Left lobe of liver (tissue), 2 donors: ENCODE measurements at places on chromosomes 5 and 9.
A peak's percentile ranks its signal among the peaks of the same experiment; 100 is the strongest.

GRCh38 chr9:34546834-34547827 is 24.3 kb upstream of the ENHO start:
- peak; percentile 72 for DNase-seq

- no peak for DNase-seq
These were observed 6.2 kb upstream of the TPM2 start for GRCh38 chr9:35695943-35696401.

DNA sequence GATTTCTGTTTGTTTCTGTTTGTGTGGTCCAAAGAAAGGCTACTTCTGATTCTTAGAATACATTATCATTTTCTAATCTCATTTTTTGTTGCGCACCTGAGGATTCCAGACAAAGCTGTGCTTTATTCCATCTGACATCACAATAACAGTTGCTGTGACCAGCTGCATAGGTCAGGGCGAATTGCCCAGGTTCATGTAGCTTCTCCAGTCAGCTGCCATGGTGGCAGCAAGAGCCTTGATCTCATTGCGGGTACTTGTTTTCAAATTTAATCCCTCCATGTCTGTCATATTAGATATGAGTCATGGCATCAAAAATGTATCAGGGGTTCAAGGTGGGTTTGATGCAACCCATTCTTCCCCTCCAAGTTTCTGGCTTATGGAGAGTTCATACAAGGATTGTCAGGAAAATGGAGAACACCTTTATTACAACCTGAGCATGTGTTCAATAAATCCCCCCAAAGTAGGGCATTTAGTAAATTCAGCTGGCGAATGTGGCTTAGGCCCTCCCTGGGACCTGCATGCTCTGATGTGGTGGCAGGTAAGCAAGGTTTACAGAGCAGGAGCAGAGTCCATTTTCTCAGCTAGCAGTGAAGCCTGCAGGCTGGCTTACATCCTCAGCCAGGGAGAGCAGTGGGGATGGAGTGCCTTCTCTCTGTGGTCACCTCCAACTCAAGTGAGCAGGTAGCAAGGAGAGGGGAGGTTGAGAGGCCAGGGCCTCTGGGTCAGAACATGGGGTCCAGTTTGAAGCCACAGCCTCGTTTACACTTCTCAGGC is 13.9 kb downstream of the CAVIN4 start:
- DNase-seq = no peak

GRCh38 chr5:31815376-31815775 is 176.4 kb downstream of the PDZD2 start:
- no peak for DNase-seq

DNA sequence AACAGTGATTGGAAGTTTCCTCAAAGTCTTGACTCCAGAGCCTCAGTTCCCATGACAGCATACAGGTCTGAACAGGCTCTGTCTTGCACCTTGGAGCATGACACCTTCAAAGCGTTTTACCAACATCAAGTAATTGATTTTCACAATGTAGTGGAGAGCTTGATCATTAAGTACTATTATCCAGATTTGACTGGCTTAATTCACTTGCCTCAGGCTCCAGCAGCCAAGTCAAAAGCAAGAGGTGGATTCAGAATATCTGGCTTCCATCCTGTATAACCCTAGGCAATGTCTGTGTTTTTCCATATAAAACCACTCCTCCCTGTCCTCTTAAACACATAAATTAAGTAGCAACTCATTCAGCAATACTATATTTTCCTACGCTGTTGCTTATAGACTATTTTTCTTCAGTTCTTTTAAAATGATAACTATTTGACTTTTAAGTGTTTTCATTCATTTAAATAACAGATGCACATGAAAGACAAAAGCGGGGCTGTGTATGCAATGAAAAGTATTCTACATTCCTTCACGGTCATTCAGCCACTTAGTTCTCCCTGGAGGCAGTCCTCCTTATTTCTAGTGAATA is 150.8 kb upstream of the RANBP3L start:
- no peak for DNase-seq

DNA sequence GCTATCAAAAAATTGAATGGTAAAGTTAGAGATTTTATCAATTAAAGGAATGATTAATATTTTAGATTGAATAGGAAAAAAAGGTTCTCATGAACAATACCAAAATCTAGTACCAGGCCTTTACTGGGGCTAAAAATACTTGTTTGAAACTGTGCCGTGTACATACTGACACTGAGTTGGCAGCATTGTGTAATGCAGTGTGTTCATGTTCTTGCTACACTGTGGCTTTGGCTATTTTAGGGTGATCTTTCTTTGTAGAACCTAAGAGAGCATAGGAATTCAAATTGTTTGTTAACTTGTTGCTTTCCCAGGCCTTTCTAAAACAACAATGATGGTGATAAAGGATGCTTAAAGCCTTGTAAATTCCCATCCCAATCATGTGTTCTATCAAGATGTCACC is 80.9 kb downstream of the KIF4B start:
- DNase-seq = no peak

- no peak for DNase-seq
These were observed 126.7 kb downstream of the FOXD1 start for GRCh38 chr5:73321757-73322436.

GRCh38 chr9:29656641-29657406 is 2083.5 kb upstream of the C9orf72 start:
- DNase-seq = no peak

GRCh38 chr5:138974227-138975063 is 99.3 kb upstream of the LRRTM2 start:
- peak; percentile 42 for DNase-seq

DNA sequence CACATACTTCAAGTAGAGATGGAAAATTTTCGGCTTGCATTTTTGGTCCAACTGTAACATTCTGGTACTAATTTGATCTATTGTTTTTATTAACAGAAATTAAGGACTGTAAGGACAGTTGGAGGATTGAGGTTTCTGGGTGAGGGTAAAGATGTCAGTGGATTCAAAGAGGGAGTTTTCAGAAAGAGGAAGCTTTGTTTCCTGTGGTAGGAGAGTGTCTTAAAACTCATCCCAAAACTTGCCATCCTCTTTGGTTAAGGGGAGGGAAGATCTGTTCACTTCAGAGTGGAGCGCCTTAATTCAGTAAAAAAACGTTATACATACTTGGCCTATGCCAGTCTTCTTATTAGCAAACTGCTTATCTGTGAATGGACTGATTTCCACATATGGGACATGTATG is 13.8 kb downstream of the CNTRL start:
- DNase-seq = no peak

DNA sequence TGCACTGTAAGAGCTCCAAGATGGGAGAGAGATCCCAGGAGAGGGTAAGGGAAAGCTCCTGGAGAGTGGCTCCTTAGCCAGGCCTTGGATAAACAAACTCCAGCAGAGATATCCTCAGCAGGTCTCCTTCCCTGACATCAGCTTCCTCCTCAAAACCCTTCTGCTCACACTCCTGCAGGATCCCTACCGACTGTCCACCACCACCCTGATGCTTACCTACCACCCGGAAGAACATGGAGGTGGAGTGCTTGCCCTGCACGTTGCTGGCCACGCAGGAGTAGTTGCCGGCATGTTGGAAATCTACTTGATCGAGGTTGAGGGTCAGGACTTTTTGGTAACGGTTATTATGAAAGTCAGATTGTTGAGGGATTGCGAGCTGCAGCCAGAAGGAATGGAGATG is 9.3 kb downstream of the CSF1R start:
- DNase-seq = no peak

DNA sequence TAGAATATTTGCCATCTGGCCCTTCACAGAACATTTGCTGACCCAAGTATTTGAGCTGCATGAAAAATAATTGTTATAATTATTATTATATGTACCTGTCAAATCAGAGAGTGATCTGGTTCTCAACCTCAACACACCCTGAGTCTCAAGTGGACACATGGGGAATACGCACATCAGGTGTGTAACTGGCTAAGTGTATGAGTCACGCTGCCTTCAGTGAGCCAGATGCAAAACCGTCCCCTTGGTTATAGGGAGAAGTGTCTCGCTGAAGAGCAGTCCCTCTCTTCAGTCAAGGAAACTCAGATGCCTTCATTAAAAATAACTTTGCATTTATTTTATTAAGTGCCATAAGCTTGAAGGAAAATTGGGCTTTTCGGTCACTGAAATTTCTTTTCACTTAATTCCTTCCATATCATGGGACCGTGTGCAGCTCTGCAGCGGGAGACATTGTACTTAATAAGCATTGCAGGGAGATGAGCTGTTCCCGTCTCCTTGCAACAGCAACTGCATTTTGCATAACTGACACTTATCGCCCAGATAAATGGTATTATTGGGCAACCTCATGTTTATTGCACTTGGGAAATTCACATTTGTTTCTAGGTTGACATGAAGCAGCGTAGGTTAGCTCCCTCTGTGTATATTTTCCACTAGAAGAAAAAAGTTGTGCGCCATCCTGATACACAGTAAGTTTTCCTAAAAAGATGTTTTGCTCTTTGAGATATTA is 512.3 kb upstream of the DAP start:
- DNase-seq = no peak

GRCh38 chr9:133074111-133074651 is 12.4 kb downstream of the CEL start:
- DNase-seq = no peak

GRCh38 chr5:75921011-75921410 is 162.2 kb upstream of the SV2C start:
- no peak for DNase-seq

- DNase-seq = no peak
These were observed at the start of gene BSPRY for GRCh38 chr9:113349445-113350094. TSS of gene BSPRY (plus strand) at chr9:113349541. CDS start at chr9:113349580, 39 bp downstream.

DNA sequence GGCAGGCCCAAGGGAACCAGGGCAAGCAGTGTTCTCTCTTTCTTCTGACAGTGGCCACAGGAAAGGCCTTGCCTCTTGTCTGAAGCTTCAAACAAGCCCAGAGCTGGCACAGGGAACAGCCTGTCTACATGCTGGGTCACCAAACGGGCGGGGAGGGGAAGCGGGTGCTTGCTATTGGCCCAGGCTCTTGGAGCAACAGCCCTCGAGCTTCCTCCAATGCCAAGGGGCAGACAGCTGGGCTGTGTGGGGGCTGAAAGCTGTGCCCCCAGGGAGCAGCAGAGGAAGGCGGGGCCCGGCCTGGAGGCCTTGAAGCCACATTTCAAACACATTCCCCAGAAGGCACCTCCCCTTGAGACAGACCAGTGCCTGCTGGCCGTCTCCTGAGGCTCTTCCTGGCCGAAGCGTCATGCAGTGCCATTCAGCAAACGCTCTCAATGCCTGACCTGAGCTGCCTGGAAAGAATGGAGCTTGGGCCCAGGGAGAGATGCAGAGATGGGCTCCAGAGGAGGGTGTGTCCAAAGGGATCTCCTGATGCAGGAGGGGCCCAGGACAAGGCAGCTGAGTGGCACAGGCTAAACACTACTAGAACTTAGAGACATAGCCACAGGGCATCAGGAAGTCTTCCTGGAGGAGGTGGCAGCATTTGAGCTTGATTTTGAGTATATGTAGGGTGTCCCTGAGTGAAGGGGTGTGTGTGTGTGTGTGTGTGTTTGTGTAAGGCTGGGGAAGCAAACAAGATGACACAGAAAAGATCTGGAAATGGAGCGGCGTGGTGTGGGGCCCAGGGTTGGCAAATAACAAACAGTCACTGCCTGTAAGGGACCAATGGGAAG is 2.5 kb downstream of the FIBCD1 start:
- no peak for DNase-seq

DNA sequence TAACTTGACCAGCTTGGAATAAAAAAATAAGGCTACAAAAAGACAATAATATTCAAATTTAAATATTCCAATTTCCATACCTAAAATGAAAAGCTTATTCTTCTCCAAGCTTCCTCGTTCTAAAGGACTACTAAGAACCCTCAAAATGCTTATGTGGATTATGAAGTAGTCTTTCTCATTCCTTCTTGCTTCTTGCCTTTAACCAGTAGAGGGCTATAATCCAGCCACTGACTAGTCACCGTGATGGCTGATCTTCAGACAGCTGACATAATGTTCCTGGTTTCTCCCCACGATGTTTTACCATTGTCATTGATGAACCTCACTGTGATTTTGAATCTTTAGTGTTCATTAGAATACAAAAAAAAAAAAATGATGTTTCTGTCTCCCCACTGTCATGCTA is 515.3 kb downstream of the TLE1 start:
- no peak for DNase-seq

DNA sequence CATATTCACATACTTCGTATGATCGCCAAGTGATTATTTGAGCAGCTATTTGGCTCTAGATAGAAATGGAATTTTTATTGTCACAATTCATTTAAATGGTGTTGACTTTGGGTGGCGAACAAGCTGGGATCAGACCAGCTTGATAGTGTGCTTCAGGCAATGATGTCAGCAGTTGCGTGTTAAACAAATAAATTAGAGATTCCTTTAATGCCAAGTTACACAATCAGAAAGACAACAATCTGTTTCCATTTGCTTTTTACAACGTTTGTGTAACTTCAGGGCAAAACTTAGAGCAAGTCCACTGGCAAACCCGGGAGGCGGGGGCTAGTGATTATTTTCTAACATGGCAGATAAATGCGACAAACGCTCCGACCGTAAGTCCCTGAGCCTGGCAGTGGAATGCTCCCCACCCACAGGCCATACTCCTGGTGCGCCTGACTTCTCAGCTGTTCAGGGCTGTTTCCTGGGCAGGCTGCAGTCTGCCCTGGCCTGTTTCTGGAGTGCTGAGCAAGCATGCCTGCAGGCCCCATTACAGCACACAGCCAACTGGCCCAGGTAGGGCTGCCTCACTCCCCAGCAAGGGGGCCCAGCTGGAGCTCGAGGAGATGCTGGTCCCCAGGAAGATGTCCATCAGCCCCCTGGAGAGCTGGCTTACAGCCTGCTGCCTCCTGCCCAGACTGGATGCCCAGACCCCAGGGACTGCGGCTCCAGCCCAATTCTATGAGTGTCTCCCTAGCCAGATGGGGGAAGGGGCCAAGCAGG is 88.7 kb downstream of the BASP1 start:
- no peak for DNase-seq

- no peak for DNase-seq
These were observed 185.6 kb downstream of the SNX18 start for GRCh38 chr5:54703133-54703532.

- DNase-seq = no peak
These were observed 809.8 kb upstream of the NUDT12 start for GRCh38 chr5:104372376-104372775.

DNA sequence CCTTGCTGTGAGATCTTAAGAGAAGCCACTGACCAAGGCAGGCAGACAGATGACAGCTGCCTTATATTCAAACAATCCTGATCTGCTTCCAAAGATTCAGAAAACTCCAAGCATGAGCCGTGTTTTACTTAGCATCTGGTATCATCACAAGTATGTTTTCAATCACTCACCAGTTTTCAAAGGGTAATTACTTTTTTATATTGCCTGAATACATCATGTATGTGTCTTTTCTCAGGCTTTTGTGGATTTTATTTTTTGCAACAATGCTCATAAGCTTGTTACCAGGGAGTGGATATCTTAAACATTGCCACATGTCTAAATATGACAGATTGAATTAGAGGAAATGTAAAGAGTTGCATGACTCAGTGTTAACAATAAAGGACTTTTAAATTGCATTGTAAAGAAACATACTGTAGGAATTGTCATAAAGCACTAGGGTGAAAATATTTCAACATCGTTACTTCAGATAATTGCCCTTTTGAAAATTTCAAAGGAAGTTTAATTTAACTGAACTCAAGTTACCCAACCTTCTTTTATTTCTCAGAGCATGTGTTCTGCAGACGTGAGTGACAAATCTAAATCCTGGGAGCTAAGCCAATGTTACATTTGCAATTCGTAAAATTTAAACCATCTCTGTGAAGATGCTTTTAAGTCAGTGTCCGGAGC is 326.1 kb downstream of the PLK2 start:
- DNase-seq = no peak
